ENCODE measurements at places on chromosomes 12 and 14. TPM values are rescaled to one million over a fixed set of nuclear protein-coding genes. Genes with fewer than 3 reads are reported as not detected.

Gene KCNJ8
- not detected for total RNA-seq

DNA sequence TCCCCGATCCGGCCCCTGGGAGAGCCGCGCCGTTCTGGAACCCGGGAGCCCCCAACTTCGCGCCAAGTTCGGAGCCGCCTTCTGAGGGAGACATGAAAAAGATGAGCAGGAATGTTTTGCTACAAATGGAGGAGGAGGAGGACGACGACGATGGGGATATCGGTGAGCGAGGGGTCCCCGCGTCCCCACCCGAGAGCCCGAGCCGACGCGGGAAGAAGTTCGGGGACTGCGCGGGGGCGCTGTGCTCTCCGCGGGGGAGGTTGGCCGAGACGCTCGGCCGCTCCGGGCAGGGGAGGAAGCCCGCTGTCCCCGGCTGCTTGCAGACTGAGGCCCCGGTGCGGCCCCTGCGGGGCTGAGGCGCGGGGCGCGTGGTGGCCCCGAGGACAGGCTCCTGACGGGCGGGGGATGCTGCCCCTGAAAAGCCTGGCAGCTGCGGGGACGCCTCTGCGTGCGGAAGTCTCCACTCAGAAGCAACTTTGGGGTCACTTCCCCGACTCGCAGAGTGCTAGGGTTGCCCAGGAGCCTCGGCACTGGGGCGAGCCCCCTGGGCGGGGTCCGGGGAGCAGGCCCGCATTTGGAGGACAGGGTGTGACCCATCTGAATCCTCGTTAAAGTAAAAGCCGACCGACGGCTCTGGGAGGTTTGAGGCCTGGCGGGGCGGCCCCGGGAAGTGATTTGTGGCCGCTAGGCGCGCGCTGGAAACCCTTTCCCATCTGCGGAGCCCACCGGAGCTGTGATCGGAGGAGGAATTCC lies 511 bp downstream of the ANO6 start:
- peaks cover 7% of the 10 kb centered on the region for H3K36me3 ChIP-seq
- DNase-seq, result peak; percentile 37
- peak overlapping the region; percentile 97 for H3K27ac ChIP-seq
- peak overlapping the region; percentile 100 for H3K4me3 ChIP-seq

Gene RAB5B
- 57.0 TPM for total RNA-seq

Gene INHBC
- total RNA-seq, result not detected

Gene KLRC2
- not detected for total RNA-seq

Gene PRH2
- total RNA-seq, result not detected

DNA sequence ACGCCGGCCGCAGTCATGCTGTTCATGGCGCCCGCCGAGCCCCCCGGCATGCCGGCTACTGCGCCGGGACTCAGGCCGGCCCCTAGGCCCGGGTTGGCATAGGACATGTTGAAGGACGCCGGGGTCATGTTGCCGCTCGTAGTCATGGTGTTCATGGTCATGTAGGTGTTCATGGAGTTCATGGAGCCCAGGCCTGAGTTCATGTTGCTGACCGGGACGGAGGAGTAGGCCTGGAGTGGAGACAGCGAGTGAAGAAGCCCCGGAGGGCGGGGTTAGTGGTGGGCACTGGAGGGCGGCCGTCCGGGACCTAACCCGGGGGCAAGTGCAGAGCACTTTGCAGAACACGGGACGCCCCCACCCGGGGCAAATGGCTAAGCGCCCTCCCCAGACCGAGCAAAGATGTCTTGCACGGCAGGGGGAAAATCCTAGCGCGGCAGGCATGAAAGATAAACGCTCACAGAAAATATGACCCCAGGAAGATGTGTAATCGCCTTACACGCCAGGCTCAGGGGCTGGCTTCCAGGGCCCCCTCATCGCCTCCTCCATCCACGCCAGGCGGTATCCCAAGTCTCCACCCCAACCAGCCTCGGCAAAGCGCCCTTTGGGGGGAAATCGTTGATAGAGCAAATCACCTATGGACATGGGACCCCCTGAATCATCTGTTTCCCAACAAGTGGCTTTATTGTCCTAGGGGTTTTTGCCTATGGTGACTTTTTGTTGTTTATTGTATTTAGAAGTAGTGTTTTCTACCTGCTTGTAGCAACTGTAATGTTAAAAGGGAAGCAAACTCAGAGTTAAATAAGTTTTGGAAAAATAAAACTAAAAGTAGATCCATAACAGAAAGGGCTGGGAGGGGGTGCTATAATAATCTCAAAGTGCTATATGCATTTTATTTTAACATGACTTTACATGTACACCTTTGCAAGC lies 2.3 kb downstream of the FOXA1 start:
- DNase-seq, result no peak
- no peak overlapping the region for H3K4me3 ChIP-seq
- no peak overlapping the region for H3K27ac ChIP-seq
- H3K4me1 ChIP-seq, result peaks cover 8% of the 10 kb centered on the region
- H3K36me3 ChIP-seq, result peaks cover 4% of the 10 kb centered on the region
